ENCODE measurements at places on chromosomes 7 and 10.

- DNase-seq = no peak
These were observed 165.3 kb downstream of the PAXIP1 start for GRCh38 chr7:154837622-154838021.

DNA sequence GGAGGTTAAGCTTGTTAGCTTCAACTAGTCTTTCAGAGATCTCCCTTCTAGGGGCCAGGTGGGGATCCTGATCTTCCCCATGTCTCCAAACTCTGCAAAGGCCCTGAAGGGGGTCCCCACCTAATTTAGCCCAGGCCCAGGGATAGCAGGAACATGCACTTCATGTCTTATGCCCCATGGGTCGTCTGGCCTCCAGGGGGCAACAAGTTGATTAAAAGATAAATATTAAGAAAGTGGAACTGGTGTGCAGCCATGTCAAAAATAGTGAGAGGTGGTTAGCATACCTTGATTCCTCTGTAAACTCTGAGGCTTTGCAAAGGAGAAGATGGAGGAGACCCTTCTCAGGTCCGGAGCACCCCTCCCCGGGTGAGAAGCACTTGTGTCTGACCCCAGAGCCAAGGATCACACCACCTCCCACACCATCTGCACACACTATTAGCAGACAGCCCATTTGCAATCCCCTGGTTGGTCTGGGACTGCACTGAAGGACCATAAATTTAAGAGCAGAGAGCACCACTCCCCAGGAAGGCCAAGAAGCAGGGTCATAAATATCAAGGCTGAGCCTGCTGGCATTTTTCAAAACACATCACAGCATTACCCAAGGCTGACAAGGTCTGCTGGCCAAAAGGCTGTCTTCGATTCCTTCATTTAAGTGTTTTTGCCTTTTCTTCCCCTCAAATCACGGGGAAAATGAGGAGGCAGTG lies 44.2 kb upstream of the LRRC18 start:
- DNase-seq = peak; percentile 17

DNA sequence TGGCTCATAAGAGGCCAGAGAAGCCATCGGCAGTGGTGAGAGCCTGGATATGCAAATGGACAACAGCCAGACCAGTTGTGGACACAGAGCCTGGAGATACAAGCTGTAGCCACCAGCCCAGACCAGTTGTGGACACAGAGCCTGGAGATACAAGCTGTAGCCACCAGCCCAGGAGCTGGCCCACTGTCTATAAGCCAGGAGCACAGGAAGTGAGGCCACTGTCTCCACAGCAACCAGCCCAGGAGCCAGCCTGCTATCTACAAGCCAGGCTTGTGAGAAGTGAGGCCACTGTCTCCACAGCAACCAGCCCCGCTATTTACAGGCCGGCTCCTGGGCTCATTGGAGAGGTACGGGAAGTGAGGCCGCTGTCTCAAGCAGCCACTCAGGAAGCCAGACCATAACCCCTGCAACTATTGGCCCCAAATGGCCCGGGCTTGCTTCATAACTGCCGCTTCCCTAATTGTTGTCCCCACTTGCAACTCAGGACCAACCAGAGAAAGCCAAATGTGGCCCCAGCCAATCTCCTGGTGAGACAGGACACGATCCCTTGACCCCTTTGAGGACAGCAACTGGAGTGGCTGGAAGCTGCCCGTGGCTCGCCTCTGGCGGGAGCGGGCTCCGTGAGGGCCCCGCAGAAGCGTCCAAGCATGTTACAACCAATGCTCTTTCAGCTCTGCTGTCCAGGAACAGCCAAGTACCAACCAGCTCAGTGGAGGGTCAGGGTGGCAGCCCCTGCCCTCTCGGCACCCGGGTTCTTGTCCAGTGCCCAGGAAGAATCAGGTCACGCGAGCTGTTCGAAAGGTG lies 44.1 kb upstream of the CNPY1 start:
- DNase-seq = peak; percentile 65

DNA sequence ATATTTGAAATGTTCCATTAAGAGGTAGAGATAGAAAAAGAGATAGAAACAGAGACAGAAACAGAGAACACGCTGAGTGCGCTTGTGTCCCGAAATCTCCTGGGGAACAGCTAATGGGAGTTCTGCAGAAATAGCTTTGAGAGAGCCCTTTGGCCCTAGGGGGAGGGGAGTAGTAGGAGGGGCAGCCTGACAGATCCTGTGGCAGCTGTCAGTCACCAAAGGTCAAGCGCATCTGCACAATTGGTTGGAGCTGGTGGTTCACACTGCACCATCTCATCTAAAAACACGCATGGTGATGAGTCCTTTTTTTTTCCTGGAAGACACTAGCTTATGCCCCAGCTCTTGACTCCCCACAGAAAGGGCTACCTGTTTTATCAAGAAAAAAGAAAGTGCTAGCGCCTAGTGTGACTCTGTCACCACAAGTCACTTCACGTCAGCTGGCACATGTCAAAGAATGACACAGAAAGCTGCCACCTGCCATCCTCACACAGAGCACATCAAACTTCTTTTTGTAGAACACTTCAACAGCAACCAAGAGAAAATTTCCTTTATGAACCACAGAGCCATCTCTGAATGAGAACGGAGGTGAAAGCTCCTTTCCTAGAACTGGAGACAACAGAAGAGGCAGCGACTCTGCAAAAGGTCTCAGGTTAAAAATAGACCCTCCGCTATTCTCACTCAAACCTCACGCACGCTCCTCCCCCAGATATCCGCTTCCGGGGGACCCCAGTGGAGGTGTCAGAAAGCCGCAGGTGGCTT lies 125.7 kb downstream of the GFRA1 start:
- DNase-seq = no peak

GRCh38 chr10:45379891-45380540 lies 6.0 kb downstream of the ALOX5 start:
- DNase-seq = peak; percentile 92

DNA sequence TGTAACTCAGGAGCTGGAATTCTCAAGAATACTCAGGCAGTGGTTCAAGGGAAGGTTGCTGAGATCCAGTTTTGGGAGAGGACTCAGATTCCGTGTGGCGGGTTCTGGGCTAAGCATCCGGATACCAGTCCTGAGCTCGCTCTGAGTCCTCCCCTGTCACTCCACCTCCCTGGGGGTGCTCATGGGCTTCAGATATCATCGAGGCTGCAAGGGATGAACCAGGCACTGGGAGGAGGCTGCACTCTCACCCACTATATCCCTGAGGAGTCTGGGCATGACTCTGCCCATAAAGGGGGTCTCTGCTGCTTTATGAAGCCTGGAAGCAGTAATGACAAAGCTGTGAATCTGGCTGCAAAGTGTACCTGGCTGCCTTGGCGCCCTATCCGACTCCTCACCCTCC lies 188.5 kb downstream of the TNS3 start:
- DNase-seq = no peak

DNA sequence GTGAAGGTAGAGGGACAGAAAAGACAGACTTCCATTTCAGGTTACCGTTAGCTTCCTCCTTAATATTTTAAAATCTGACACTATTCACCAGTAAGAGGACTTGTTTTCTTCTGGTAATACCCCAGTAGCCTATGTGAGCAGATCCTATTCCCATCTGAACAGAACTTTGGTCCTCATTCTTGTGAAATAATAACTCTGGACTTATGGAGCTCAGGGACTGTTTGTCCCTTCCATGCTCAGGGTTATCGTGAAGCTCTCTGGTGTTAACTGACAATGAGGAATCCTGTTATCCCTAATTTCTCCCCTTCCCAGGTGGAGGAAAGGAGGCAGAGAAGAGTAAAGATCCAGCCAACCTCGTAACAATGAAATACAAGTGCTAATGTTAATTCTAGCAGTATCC lies 47.0 kb upstream of the ANKRD1 start:
- DNase-seq = no peak

DNA sequence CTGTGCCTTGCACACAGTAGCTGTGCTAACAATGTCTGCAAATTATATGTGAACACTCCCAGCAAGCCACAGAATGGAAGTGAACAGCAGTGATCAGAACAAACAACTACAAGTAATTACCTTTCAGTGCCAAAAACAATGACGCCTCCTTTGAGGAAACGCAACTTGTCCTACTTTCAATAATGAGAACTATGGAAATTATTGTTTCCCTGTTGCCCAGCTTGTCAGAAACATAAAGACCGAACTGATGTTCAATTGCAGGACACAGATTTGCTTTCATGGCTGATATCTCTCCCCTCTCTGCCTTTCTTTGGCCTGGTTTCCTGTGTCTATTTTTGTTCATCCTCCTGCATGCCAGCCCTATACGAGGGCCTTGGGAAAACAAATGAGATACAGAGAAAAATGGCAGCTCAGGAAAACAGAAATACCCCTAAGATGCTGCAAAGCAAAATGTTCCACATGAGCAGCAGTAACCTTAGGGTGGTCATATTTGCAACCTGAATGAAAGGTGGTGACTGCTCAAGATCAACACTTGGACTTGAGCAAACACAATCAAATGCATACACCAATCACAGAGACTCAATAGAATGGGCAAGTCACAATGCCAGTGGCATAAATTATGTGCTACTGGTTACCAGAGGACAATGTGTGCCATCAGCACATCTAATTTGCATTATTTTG lies 26.8 kb downstream of the COBL start:
- DNase-seq = no peak

GRCh38 chr10:81877596-81877995 lies 2.6 kb downstream of the NRG3 start:
- DNase-seq = no peak

- no peak for DNase-seq
These were observed 749.2 kb upstream of the PCDH15 start for GRCh38 chr10:55550236-55550635.

- no peak for DNase-seq
These were observed 111.5 kb downstream of the LRMDA start for GRCh38 chr10:75542906-75543305.

- DNase-seq = no peak
These were observed 48.1 kb downstream of the PARD3 start for GRCh38 chr10:34766811-34767494.

- DNase-seq = no peak
These were observed 110.5 kb upstream of the GPR26 start for GRCh38 chr10:123555616-123556015.

- no peak for DNase-seq
These were observed 67.8 kb upstream of the AKR1E2 start for GRCh38 chr10:4758256-4758655.

- DNase-seq = no peak
These were observed 5.8 kb downstream of the GNB2 start for GRCh38 chr7:100679129-100679926.

- DNase-seq = no peak
These were observed 1377.8 kb upstream of the LRRTM3 start for GRCh38 chr10:65548001-65548400.

GRCh38 chr10:97961945-97962344 lies 68.5 kb downstream of the CRTAC1 start:
- DNase-seq = no peak

All from suppressor macrophage treated with lipopolysaccharide for 1 hour (primary cell).